Epithelial cell of proximal tubule (primary cell): ENCODE measurements at places on chromosomes 4 and X.

DNA sequence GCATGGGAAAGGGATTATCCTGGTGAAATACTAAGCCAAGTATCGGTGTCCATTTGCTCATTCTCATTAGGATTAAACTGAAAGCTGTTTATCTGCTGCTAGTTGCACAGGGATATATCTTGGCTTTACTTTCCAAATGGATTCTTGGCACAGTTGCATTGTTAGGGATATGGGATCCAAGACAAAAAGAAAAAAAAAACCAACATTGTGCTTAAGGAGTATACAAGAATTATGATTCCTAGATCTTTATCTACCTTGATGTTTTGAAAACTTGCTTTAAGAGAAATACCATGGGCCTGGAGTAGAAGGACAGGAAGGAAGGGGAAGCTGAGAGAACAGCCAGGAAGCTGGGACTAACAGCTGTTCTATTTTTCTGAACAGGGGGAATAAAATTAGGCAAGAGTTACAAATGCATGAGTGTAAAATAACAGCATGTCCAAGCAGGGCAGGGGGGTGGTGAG lies 107.6 kb downstream of the ATXN3L start:
- DNase-seq: no peak

- no peak for DNase-seq
These were observed 548.9 kb downstream of the ARAP2 start for GRCh38 chr4:35695421-35695820.

GRCh38 chr4:108094131-108094530 lies 74.6 kb downstream of the LEF1 start:
- DNase-seq: no peak

DNA sequence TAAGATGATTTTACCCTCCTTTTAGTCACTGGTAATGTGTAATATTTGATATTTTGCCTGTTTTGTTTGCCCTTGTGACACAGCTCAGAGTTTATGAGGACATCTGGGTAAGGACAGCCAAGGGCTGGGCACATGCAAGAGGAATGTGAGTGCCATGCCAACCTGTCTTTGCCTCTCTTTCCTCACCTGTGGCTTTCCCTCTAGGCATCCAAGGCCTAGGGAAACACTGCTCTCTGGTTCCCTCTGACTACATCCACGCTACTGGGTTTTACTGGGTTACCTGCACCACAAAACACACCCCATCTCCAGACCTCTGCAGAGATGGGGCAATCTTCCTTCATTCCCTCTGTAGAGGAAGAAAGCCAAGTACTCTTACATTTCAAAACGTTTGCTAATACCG lies 7.7 kb downstream of the HPGDS start:
- DNase-seq: no peak

- DNase-seq: no peak
These were observed 20.3 kb downstream of the PLRG1 start for GRCh38 chr4:154529728-154530519.

GRCh38 chr4:109978704-109979454 lies 66.2 kb downstream of the EGF start:
- DNase-seq: no peak

DNA sequence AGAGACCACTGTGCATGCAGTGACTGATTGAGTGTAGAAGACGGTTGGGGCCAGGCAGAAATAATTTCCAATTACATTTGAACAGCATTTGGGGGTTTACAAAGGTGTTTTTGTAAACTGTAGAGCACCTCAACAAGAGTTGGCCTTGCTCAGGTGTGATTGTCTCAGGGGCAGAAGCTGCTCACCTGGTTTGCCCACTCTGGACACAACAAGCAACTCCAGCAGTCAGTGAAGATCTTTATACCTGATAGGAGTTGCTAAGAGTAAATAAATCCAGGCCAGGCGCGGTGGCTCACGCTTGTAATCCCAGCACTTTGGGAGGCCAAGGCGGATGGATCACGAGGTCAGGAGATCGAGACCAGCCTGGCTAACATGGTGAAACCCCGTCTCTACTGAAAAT lies 221.3 kb downstream of the RAB28 start:
- no peak for DNase-seq

DNA sequence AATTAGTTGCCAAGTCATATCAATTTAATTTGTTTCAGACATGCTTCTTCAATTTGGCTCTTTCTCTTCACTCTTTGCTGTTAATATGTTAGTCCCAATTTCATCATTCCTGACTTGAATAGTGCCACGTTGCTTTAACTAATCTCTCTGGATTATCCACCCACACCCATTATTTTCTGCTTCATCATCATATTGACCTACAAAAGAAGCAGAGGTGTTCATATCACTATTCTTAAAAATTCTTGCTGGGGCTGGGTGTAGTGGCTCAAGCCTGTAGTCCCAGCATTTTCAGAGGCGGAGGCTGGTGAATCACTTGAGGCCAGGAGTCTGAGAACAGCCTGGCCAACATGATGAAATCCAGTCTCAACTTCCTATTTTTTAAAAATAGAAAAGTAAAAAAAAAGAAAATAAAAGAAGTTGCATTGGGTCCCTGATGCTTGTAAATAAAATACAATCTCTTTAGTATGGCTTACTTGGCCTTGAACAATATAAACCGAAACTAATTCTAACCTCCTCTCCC lies 65.7 kb upstream of the KCNIP4 start:
- DNase-seq: no peak

DNA sequence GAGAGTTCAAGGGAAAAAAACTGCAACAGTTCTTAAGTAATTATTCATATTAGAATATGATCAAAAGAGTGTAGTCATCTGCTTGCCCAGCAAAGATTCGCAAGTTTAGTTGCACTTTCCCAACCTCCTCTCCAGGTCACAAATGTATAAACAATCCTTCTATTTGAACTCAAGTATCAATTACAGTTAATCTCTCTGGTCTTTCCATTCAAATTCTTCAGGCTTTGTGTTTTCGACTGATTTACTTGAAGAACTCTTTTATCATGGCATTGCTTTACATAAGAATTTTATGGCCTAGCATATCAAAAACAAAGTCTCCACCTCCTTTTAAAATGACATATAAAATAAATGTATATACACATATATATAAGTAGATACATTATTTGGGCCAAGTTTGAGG lies 1009.6 kb upstream of the DIAPH2 start:
- DNase-seq: no peak

DNA sequence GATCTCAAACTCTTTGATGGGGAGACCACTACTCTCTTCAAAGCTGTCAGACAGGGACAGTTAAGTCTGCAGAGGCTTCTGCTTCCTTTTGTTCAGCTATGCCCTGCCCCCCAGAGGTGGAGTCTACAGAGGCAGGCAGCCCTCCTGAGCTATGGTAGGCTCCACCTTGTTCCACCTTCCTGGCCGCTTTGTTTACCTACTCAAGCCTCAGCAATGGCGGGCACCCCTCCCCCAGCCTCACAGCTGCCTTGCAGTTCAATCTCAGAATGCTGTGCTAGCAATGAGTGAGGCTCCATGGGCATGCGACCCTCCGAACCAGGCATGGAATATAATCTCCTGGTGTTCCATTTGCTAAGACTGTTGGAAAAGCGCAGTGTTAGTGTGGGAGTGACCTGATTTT lies 42.1 kb upstream of the UGT2B10 start:
- DNase-seq: no peak

GRCh38 chr4:176864238-176864637 lies 71.5 kb upstream of the VEGFC start:
- no peak for DNase-seq

DNA sequence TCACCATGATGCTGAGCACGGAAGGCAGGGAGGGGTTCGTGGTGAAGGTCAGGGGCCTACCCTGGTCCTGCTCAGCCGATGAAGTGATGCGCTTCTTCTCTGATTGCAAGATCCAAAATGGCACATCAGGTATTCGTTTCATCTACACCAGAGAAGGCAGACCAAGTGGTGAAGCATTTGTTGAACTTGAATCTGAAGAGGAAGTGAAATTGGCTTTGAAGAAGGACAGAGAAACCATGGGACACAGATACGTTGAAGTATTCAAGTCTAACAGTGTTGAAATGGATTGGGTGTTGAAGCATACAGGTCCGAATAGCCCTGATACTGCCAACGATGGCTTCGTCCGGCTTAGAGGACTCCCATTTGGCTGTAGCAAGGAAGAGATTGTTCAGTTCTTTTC lies 4.0 kb downstream of the HNRNPH2 start:
- no peak for DNase-seq

DNA sequence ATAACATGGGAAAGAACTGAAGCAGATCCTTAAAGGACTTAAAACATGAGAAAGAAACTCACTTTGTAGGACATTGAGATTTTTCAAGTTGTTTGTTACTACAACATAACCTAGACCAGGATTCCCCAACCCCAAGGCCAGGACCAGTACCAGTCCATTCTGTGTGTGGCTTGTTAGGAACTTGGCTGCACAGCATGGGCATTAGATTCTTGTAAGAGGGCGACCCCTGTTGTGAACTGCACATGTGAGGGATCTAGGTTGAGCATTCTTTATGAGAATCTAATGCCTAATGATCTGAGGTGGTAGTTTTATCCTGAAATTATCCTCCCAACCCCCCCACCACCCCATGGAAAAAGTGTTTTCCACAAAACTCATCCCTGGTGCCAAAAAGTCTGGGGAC lies 566.1 kb downstream of the KCTD8 start:
- DNase-seq: no peak

DNA sequence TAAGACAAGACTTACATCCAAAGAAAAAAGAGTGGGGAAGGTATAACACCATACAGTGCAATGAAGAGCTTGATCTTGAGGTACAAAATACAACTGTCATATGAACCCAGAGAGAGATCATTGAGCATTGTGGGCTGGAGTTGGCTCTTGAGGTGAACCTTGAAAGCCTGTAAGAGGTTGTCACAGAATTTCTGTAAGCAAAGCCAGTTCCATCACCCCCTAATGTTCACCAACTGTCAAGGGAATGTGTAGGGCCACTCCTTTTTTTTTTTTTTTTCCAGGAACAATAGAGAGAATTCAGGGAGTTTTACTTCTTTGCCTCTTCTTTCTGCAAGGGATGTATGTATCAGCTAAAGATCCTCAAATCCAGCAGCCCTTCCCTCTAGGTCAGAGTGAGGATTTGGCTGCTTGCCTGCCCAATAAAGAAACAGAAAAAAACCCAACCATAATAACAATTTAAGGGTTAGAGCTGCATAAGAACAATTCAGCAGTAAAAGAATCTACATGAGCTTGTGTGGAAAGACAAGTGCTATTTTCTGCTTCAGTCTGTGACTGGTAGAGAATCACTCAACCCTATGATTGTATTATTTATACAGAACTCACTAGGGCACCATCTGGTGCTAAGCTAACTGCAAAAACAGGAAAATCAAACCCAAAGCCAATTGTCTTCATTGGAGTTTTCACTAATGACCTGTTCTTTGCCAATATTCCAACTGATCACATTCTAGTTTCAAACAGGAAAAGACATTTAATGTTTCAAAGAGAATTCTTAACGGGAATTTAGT lies 217.5 kb upstream of the TEX13C start:
- no peak for DNase-seq

DNA sequence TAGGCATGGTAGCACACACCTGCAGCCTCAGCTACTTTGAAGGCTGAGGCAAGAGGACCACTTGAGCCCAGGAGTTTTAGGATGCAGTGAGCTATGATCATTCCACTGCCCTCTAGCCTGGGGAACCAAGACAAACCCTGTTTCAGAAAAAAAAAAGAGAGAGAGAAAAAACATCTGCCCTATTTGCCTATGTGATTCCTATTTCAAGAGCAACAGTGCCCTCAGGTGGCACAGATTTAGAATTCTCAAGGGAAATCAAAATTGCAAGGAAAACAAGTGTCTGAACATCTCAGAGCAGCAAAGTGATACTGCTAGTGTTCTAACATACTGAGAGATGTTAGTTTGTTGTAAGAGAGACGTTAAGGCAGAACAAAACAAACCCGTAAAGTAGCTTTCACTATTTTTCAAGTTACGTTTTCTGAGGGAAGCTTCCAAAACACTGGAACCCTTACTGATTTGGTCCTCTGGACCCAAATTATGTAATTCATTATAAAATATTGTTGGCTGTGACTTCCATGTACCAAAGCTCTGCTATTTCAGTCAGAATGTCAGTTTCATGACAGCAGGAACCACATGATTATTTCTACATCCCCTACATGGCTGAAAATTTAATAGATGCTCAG lies 7.9 kb downstream of the BDH2 start:
- DNase-seq: no peak

- peak; percentile 12 for DNase-seq
These were observed 60.6 kb upstream of the SPANXN2 start for GRCh38 chrX:143781103-143781502.

DNA sequence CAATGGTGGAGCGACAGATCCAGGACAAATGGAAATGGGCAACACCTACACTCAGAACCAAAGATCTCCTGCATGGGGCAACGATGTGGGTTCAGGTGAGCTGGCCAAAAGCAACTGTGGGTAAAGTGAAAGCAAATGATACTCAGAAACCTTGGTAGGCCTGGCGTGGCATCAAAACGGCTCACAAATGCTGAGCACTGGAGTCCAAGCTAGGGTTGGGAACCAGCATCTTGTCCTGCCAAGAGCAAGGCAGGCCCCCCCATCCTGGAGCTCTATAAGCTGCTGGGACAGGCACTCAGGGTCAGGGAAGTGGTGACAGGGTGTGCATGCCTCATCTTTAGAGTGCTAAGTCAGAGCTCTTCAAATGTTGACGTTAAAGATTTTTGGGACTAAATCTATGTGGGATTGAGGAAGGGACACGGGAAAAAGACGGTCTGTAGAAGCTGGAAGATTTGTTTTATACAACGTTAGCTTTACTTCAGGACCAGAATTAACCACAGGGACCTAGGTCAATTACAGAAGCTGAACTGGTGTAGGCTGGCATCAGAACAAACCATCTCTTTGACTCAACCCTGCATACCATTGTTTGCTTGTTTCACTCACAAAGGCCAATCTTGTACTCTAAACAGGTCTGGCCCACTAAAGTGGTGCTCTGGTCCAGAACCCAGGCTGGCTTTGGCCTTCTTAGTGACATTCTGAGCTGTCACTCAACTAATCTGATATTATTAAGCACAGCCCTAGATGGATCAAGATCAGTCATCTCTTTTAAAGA lies 10.7 kb downstream of the ATP8A1 start:
- no peak for DNase-seq

DNA sequence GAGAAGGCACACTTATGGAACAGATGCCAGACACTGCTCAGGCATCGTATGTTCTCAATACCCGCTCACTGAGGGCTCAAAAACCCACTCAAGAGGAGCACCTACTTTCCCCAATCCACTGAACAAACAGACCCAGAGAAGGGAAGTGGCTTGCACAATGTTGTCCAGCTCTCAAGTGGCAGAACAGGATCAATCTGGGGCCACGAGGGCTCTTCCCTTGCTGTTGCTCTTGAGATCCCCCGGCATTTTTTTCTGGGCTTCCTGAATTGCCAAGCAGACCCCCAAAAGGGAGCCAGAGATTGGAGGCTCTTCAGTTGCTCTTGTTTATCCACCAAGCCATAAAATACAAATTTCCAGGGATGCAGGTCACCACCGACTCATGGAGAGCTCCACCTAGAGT lies 35.7 kb downstream of the IDS start:
- no peak for DNase-seq
